WTC11 (cell line): ENCODE measurements at places on chromosomes 4 and X. TPM values are rescaled to one million over a fixed set of nuclear protein-coding genes. Genes with fewer than 3 reads are reported as not detected.

Gene CXCL3
- 3.5 to 7.7 TPM (median 7.0 TPM) in 3 replicates for total RNA-seq

Gene ZNF280C
- total RNA-seq, result 11.8 to 15.0 TPM (median 12.1 TPM) in 3 replicates

Gene ARHGAP6
- total RNA-seq, result 0.55 to 1.0 TPM (median 0.89 TPM) in 3 replicates

Gene RHOXF1
- total RNA-seq, result not detected in 3 replicates

Gene RHOXF2B
- 0.23 TPM in 1 of 3 replicates, not detected in the others for total RNA-seq

Gene MBNL3
- total RNA-seq, result 3.4 to 4.0 TPM (median 3.9 TPM) in 3 replicates

Gene GAGE12J
- not detected in 3 replicates for total RNA-seq

Gene TDO2
- 0.13 to 0.78 TPM (median 0.18 TPM) in 3 replicates for total RNA-seq

GRCh38 chrX:115060013-115060412 lies 42.6 kb upstream of the IL13RA2 start:
- no peak overlapping the region for H3K4me3 ChIP-seq
- peaks cover 4% of the 10 kb centered on the region; the same call in 1 of the 2 replicates for H3K36me3 ChIP-seq
- no peak overlapping the region for H3K27ac ChIP-seq
- DNase-seq, result no peak
- no peaks in the 10 kb centered on the region for H3K4me1 ChIP-seq

GRCh38 chrX:123361371-123361770 lies 177.3 kb downstream of the GRIA3 start:
- H3K27me3 ChIP-seq, result no peaks in the 10 kb centered on the region
- H3K4me3 ChIP-seq, result no peak overlapping the region
- no peaks in the 10 kb centered on the region for H3K36me3 ChIP-seq
- no peak overlapping the region for H3K27ac ChIP-seq
- H3K4me1 ChIP-seq, result peaks cover 19% of the 10 kb centered on the region
- no peak for DNase-seq

GRCh38 chr4:182967403-182967802 lies 50.2 kb upstream of the DCTD start:
- H3K27ac ChIP-seq, result no peak overlapping the region
- H3K4me3 ChIP-seq, result no peak overlapping the region
- DNase-seq, result no peak
- no peaks in the 10 kb centered on the region for H3K36me3 ChIP-seq

DNA sequence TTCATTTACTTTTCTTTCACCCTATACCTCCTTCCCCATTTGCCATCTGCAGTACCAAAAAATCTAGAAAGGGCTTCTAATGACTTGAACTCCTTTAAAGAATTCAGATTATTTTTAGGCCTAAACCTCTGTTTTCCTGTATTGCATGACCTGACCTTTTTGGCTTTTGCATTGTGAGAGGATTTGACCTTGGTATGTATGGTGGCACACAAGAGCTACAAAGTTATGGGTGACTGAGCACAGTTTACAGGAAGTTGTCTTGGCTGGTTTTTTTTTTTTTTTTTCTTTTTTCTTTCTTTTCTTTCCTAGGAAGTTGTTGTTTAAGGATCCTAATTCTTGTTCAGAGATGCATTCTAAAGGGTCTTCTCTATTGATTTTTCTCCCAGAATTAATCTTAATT lies 32.0 kb upstream of the MTMR8 start:
- H3K4me3 ChIP-seq, result no peak overlapping the region
- no peak for DNase-seq
- H3K27ac ChIP-seq, result peak overlapping the region; percentile 83
- H3K27me3 ChIP-seq, result no peaks in the 10 kb centered on the region; the same call in 1 of the 2 replicates

DNA sequence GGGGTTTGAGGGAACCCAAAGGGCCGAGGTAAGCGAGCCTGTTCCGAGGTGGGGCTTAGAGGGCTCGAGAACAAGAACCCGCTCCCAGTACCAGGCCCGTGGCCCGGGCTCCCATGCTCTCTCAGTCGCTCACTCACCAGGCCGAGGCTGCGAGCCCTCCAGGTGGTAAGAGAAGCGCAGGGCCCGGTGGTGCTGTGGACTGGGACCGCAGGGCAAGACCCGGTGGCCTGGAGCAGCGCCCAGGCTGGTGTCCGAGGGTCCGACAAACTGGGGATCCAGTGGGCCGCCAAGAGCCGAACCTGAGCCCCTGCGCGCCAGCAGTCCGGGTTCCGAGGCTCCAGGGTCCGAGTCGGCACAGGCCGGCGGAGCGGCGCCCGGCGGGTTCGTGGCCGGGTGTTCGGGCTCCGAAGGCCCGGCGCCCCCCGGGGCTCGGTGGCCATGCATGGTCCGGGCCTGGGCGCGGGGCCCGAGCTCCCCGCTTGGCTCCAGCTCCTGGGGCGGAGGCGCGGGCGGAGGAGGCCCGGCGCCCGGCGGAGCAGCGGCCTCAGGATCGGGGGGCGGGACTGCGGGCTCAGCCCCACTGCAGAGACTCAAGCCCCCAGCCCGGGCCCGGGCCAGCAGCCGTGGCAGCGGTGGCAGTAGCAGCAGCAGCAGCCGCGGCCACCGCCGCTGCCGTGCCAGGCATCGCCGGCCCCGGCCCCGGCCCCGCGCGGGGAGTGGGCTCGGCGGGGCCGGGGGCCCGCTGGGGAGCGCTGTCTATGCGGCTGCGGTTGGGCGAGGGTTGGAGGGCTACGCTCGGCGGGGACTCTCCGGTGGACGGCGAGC lies 833 bp downstream of the FGD1 start:
- H3K4me1 ChIP-seq, result peaks cover 52% of the 10 kb centered on the region
- no peaks in the 10 kb centered on the region for H3K27me3 ChIP-seq
- peak; percentile 15 for DNase-seq

DNA sequence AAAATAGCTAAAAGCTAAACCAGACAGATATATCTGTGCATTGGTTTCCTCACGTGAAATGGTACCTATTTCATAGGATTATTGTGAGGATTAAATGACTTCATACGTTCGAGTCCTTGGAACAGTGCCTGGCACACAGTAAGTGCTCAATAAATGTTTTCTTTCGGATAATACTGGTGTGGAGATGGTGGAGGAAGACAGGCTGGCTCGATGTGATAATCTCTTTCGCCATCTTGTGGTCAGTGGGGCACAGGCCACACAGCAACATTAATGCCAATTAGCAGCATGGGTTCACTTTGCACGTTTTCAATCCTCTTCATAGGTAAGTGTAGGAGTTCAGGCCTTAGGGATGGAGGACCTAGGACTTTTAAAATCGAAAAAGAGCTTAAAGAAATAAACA lies 9.3 kb downstream of the PAGE4 start:
- H3K27me3 ChIP-seq, result no peaks in the 10 kb centered on the region
- peak; percentile 24 for DNase-seq

DNA sequence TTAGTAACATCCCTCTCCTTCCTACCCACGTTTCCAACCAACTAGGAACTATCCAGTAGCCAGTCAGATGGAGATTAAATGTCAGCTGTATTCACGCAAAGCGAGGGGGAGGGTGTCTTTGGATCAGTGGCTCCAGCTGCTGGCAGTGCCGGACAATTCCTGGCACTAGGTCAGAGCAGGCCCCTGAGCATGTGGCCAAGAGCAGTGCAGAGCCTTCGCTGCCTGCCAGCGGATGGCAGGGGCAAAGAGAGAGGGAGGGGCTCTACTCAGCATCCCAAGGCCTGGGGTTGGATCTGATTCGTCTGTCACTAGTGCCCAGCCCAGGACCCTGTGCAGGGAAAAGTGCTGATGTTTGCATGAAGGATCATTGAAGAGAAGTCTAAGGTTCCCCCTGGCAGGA lies 28.7 kb upstream of the JAKMIP1 start:
- H3K4me1 ChIP-seq, result no peaks in the 10 kb centered on the region; the same call in 1 of the 2 replicates
- no peak overlapping the region for H3K4me3 ChIP-seq
- no peak overlapping the region for H3K27ac ChIP-seq
- H3K36me3 ChIP-seq, result no peaks in the 10 kb centered on the region

- H3K27me3 ChIP-seq, result no peaks in the 10 kb centered on the region; the same call in 1 of the 2 replicates
- H3K4me3 ChIP-seq, result no peak overlapping the region
- H3K4me1 ChIP-seq, result no peaks in the 10 kb centered on the region
- H3K36me3 ChIP-seq, result no peaks in the 10 kb centered on the region
- no peak overlapping the region for H3K27ac ChIP-seq
- DNase-seq, result no peak
Measured at GRCh38 chrX:153556767-153557166, 39.3 kb downstream of the ATP2B3 start.

- no peak for DNase-seq
- no peak overlapping the region for H3K4me3 ChIP-seq
- no peaks in the 10 kb centered on the region for H3K4me1 ChIP-seq
- H3K36me3 ChIP-seq, result peaks cover 3% of the 10 kb centered on the region; the same call in 1 of the 2 replicates
- H3K27ac ChIP-seq, result no peak overlapping the region
- no peaks in the 10 kb centered on the region for H3K27me3 ChIP-seq
Measured at GRCh38 chrX:78452356-78452755, 124.9 kb upstream of the CYSLTR1 start.

DNA sequence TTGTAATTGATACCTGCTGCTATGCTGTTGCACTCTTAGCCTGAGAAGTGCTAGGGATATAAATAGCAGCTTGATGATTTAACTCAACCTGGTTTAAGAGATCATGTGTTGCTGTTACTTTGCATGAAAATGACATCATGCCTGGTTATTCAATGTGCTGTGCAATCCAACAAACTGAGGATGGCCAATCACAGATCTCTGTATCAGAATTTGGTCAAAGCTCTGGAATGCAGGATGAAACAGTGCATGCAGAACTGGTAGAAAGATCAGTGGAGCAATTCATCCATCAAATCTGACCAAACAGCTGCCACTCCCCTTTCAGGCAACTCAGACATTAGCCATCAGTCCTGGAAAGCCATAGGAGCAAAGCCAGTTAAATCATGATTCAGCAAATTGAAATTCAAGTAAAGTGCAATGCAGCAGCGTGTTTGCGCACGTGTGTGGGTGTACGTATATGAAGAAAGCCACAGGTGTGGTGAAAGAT lies 160.3 kb upstream of the RASGEF1B start:
- H3K27ac ChIP-seq, result no peak overlapping the region; the same call in 1 of the 2 replicates
- DNase-seq, result no peak
- H3K27me3 ChIP-seq, result no peaks in the 10 kb centered on the region
- no peaks in the 10 kb centered on the region for H3K36me3 ChIP-seq
- H3K4me1 ChIP-seq, result peaks cover 27% of the 10 kb centered on the region
- no peak overlapping the region for H3K4me3 ChIP-seq

DNA sequence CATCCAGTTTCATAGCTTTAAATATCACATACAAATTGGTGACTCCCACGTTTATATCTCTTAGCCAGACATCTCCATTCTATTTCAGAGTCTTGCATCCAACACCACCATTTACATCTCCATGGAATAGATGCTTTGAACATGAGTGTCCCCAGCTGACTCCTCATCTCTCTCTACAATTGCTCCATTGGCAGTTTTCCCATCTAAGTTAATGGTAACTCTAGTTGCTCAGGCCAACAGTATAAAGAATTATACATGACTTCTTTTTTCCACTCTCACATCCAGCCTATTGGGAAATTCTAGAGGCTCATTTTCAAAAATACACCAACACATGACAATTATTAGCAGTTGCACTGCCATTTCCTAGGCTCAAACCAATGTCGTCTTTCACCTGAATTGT lies 388.2 kb downstream of the STIM2 start:
- H3K36me3 ChIP-seq, result no peaks in the 10 kb centered on the region
- no peaks in the 10 kb centered on the region; the same call in none of the 2 replicates for H3K27me3 ChIP-seq
- H3K27ac ChIP-seq, result no peak overlapping the region
- DNase-seq, result no peak
- H3K4me3 ChIP-seq, result no peak overlapping the region
- H3K4me1 ChIP-seq, result peaks cover 7% of the 10 kb centered on the region

DNA sequence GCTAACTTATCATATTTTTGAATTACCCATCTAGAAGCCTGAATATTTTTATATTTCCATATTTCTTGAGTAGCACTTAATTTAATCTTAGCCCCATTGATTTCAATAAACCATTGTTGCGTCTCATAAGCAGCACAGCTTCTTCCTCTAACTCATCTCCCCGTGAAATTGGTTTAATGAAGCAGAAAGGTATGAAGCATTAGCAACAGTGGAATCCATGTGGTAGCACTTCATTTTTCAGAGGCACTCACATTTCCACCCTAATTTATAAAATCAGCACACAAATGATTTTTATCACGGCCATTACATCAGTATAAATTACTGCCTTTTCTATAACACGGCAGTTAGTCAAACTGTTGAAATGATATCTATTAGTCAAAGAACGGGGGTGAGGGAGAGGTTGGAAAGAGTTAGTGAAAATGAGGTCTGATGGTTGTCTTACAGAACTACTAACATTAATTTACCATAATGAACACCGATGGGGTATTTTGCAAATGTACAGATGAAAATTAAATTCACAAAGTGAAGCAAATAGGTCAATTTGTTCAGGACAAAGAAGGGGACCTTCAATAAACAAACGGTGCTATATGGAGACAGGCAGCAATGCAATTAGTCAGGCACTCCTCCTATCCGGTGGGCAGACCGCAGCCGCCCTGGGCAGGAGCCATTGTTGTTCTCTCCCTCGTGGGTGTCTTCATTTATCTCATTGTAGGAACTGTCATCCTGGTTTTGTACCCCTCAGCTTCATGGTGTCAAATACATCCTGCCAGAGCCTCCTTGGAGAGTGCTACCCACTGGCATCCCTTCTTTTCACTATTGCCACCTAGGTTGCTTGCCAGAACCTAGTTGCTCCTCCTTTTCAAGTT lies 205.7 kb downstream of the SOX3 start:
- H3K36me3 ChIP-seq, result no peaks in the 10 kb centered on the region
- no peak overlapping the region for H3K27ac ChIP-seq
- peaks cover 36% of the 10 kb centered on the region for H3K4me1 ChIP-seq
- no peak for DNase-seq

DNA sequence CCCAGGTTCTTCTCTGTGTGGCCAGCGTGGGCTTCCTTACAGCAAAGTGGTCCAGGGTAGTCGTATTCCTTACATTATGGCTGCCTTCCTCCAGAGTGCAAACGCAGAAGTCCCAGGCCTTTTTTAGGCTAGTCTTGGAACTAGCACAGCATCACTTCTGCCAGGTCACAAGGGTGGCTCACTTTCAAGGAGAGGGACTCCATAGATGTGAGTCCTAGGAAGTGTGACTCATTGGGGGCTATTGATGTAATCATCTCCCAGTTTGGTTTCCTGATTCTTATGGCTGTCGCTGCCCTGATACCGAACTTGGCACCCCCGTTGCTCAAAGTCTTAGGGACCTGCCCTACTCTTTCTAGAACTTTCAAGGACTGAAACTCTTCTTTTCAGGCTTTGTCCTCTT lies 140.0 kb downstream of the DCK start:
- H3K4me3 ChIP-seq, result no peak overlapping the region
- H3K36me3 ChIP-seq, result no peaks in the 10 kb centered on the region
- DNase-seq, result no peak
- H3K27ac ChIP-seq, result no peak overlapping the region
- no peaks in the 10 kb centered on the region for H3K4me1 ChIP-seq

DNA sequence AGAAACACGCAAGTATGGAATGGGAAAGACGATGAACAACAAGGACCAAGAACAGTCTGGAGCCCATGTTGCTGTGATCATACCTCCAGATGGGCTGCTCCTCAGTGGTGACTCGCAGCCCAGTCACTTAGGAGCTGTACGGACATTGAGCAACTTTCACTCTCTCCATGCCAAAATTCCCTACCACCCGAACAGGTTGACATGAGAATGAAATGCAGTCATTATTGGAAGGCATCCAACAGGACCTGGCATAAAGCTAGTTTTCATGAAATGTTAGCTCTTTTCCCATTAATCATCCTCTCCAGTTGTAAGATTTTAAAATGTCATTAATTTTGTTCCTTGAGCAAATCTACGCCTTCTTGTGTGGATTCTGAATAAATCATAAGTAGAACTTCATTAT lies 82.7 kb upstream of the GPM6B start:
- no peak for DNase-seq
- H3K27me3 ChIP-seq, result no peaks in the 10 kb centered on the region
- peaks cover 32% of the 10 kb centered on the region for H3K4me1 ChIP-seq
- peaks cover 8% of the 10 kb centered on the region for H3K36me3 ChIP-seq

- H3K27ac ChIP-seq, result peak overlapping the region; percentile 85
- H3K27me3 ChIP-seq, result no peaks in the 10 kb centered on the region
- no peak for DNase-seq
- peaks cover 44% of the 10 kb centered on the region for H3K4me1 ChIP-seq
- H3K36me3 ChIP-seq, result no peaks in the 10 kb centered on the region
Measured at GRCh38 chr4:61520681-61521160, 320.6 kb downstream of the ADGRL3 start.

GRCh38 chrX:154083126-154083517 lies 14.4 kb downstream of the MECP2 start:
- H3K27ac ChIP-seq, result 0 out of 2 replicates have a peak overlapping the region, but pooled peaks have one; percentile 10
- no peak for DNase-seq
- no peaks in the 10 kb centered on the region for H3K27me3 ChIP-seq
- H3K4me3 ChIP-seq, result no peak overlapping the region
